Hematopoietic multipotent progenitor cell treated with erythropoietin and hydrocortisone succinate and interleukin-3 and kit ligand, for 4 days (in vitro differentiated cells): ENCODE measurements at places on chromosomes 1 and 21.

DNA sequence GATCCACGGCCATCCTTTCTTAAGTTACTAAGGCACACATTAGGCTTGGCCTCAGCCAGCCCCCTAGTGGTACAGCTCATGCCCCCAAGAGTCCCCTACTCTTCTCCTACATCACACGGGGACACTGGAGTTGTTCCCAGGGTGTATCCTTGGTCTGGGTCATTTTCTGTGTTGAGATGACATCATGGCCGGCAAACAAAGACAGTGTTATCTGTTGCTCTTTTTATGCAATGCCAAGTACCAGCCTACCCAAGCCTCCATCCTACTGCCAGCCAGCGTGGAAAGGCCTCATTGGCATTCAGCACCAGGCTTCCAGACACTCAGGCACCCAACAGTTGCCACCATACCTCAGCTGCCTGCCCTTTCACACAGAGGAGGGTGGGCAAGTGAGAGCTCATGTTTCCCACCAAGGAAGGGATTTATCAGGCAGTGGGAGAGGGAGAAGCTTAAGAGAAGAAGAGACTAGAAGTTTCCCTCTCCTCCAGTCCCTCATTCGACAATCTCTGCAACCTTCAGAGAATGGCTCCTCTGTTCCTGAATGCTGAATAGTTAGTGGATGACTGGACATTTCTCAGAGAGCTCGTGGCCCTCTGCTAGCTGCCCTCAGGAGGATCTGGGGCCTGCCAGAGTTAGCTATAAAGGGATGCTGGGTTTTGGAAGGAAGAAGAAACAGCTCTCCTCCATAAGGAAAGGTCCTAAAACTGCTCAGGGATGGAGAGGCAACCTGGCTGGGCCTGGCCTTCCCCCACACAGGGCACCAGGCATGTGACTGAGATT, 17.7 kb downstream of the CBR1 start:
- no peak for DNase-seq

DNA sequence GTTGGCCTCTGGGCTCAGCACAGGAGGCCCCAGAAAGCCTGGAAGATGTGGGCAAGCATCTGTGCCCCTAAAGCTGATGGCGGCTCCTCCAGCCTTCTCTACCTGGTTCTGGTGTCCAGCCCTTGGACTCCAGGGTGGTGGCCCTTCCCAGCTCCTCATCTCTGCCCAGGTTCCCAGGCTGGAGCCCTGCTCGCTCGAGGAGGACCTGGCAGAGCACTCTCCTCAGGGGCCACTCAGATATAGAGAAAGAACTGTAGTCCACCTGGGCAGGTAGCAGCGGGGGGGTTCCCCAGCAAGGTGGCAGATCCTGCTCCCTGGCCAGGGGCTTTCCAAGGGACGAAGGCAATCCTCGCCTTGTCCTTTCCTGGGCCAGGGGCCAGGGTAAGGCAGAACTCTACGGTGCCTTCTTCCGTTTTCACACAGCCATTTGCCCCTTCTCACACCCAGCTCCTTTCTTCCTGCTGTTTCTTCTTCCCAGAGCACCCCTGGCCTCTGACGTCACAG, 18.9 kb downstream of the WNT4 start:
- no peak for DNase-seq

- DNase-seq: peak; percentile 86
These were observed 710 bp upstream of the SLC30A1 start for GRCh38 chr1:211579440-211580302.

DNA sequence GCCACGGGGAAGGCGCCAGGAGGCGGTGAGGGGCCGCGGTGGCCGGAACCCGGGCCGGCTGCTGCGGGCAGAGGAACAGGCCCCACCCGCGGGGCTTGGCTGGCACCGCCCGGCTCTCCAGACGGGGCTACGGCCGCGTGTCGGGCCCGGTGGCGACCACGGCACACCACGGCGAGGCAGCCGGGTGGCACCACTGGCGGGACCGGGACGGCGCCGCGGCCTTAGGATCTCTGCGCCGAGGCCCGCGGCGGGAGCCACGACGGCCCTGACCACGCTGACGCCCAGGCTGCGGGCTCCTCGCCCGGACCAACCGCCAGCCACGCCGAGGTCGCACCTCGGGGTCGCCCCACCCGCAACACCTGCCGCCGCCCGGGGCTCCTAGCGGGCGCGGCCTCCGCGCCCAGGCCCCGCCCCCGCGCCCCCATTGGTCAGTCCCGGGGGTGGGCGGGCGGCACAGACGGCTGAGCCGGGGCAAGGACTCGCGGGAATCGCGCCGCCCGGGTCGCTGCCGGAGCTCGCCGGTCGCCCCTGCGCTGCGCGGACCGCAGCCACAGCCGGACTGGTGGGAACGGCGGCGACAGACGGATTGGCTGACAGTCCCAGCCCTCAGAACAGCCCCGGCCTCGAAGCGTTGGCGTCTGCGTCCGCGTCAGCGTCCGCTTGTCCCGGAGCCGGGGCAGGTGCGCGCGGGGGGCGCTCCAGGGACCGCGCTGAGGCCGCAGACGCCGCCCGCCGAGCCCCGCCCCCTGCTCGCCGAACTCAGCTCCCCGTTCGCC, at the start of gene BMP8A:
BMP8A (plus strand) TSS at position 491 of the 776 bp plus-strand sequence. CDS start 356 bp downstream, outside the sequence.
- peak; percentile 78 for DNase-seq

GRCh38 chr1:157157501-157158190, 19.5 kb upstream of the ETV3 start:
- DNase-seq: no peak

DNA sequence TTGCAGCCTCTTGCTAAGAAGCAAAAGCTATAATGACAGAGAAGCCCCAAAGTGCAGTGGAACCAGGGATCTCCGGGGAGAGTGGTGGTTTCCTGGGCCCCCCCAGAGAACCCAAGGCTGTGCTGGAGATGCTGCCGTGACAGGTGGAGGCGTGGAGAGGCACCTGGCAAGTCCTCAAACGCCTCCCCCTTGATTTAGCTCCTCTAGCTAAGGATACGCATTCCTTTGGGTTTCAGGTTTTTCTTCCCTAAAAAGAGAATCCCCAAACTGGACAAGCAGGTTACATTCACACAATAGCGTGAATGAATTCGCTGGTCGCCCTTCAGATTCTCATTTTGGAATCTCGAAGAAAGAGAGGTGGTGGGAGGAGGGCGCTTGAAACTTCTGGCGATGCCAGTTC, 853 bp upstream of the ATP1A1 start:
- DNase-seq: no peak

- DNase-seq: no peak
These were observed 109.2 kb downstream of the USP25 start for GRCh38 chr21:15839026-15839425.

- no peak for DNase-seq
These were observed 25.3 kb downstream of the PDZK1IP1 start for GRCh38 chr1:47164552-47164951.

GRCh38 chr1:206495493-206496046, 11.8 kb upstream of the RASSF5 start:
- no peak for DNase-seq

DNA sequence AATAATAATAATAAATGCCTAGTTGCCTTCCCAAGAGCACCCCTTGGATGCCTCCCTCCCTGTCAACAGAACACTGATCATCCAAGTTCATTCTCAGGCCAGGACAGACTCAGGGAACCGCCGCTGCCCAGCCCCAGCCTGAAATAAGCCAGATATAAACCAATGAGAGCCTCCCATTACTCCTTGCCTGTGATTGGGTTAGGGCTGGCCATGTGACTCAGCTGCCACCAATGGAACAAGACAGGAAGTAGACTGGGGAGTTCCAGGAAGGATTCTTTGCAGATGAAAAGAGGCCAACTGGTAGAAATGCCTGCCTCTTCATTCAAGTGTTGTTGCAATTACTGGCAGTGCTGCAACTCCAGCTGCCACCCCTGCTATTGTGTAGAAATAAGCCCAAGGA, 146.4 kb upstream of the TIAM1 start:
- DNase-seq: no peak

DNA sequence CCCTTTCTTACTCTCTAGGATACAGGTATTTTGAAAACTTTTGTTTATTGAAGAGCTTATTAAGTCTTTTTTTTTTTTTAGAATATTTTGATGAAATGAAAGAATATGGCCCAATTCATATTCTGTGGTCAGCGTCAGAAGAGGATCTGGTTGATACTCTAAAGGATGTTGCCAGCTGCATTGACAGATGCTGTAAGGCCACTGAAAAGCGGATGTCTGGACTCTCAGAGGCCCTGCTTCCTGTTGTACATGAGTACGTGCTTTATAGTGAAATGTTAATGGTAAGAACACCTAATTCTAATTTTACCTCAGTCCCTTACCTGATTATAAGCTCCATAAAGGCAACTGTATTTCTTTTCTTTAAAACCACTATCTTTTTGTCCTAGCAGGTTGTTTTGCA, 37.1 kb downstream of the SNX7 start:
- DNase-seq: no peak

- DNase-seq: peak; percentile 12
These were observed 436.8 kb upstream of the NR5A2 start for GRCh38 chr1:199590708-199591107.

DNA sequence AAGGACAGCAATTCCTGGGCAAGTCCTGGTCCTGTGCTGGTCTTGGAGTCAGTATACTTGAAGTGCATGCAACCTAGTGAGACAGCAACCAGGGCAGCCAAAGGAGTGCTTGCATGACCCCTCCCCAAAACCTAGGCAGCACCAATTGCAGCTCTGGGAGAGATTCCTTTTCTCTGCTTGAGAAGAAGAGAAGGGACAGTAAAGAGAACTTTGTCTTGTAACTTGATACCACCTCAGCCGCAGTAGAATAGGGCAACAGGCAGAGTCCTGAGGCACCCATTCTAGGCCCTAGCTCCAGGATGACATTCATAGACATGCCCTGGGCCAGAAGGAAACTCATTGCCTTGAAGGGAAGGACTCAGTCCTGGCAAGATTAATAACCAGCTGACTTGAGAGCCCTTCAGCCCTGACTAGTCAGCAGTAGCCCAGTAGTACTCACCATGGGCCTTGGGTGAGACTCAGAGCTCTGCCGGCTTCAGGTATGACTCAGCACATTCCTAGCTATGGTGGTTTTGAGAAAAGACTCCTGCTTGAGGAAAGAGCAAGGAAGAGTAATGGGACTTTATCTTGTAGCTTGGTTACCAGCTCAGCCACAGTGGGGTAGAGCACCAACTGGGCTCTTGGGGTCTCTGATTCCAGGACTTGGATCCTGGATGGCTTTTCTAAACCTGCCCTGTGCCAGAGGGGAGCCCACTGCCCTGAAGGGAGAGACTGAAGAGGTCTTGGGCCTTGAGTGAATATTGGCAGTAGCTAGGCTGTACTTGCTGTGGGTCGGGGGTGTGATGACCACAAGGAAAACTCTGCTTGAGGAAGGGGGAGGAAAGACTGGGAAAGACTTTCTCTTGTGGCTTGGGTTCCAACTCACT, 51.7 kb upstream of the ACADM start:
- DNase-seq: peak; percentile 48

GRCh38 chr1:37667023-37667671, 25.2 kb upstream of the CDCA8 start:
- DNase-seq: no peak

GRCh38 chr21:33256019-33256418, 10.1 kb upstream of the IL10RB start:
- no peak for DNase-seq

DNA sequence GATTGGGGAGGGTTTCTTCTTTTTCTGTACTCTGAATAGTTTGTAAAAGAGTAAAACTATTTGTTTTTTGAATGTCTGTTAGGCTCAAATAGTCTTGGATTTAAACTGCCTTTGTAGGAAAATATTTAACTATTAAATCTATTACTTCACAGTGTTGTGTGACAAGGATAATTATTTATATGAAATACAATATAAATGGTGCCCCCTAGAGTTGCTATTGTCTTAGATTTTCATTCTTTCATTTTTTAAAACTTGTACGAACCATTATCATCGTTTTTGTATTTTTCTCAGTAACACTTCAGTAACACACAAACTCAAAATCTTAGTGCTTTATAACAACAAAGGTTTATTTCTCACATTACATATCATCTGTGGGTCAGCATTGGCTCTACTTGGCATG, 37.4 kb downstream of the C1orf185 start:
- DNase-seq: peak; percentile 25

DNA sequence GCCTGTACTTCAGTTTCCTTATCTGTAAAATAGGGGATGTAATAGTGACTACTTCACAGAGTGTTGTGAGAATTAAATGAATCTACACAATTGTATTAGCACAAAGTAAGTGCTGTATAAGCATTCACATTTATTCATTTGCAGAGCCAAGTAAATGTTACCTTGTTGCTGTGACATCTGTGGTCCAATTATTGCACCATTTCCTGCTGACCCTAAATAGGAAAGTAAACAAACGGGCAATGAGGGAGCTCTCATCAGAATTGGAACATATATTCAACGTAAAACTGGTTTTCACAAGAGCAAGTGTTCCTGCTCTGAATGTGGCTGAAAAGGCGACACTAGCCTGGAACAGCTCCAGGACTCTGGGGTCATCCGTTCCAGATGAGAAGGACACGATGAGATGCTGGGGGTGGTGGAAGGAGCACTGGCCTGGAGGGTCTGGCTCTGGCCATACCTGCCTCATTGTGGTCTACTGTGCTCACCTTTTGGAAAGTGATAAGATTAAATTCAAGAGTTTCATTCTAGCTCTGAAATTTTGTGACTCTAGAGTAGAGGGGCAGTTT, 34.5 kb downstream of the PROX1 start:
- no peak for DNase-seq

- DNase-seq: no peak
These were observed 114.6 kb downstream of the ZBTB18 start for GRCh38 chr1:244165701-244166100.

- no peak for DNase-seq
These were observed 80.4 kb upstream of the ADAMTS5 start for GRCh38 chr21:27047283-27047657.

DNA sequence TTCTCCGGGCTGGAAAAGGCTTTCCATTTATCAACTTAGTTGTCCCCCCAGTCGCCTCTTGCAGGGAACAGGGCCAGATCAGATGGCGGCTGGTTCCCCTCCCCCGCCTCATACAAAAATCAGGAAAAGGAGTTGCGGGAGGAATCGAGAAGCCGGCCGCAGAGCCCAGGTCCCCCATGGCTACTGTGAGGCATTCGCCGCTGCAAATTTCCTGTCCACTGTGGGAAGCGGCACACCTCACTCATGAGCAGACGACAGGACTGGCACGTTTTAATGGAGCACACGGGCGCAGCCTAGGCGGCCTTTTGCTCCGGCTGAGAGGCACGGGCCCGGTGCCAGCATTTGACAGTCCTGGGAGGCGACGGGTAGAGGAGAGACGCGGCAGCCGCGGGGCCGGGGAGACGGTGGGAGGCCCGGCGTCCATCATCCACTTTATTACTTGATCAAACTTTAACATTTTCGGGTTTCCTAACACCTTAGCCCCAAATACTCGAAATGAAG, 1.1 kb downstream of the GNG4 start:
- DNase-seq: peak; percentile 48

DNA sequence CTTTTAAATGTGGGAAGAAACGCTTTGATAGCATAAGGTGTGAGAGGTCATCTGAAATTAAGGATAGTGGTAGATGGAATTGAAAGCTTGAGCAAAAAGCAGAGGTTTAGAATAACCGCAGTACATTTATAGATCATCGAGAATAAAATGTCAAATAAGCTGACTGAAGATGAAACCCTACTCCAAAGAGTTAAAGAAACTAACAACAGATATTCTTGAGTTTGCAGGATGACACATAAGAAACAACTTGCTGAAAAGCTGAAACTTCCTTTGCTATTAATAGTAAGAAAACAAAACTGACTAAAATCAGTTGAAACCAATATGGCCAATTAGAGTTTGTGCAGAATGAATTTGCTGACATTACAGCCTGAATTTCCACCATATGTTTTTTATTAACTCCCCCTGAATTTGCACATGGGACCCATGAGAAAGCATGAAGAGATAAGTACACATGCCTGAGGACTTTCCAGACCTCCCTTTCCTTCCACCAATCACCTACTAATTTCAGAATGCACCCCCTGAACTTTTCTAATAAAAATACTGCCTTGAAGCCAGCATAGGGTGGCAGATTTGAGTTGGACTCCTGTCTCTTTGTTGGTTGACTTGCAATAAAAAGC, 1.7 kb upstream of the C1orf185 start:
- no peak for DNase-seq
